Epithelial cell of proximal tubule (primary cell): ENCODE measurements at places on chromosomes 2 and 18. TPM values are rescaled to one million over a fixed set of nuclear protein-coding genes. Genes with fewer than 3 reads are reported as not detected.

DNA sequence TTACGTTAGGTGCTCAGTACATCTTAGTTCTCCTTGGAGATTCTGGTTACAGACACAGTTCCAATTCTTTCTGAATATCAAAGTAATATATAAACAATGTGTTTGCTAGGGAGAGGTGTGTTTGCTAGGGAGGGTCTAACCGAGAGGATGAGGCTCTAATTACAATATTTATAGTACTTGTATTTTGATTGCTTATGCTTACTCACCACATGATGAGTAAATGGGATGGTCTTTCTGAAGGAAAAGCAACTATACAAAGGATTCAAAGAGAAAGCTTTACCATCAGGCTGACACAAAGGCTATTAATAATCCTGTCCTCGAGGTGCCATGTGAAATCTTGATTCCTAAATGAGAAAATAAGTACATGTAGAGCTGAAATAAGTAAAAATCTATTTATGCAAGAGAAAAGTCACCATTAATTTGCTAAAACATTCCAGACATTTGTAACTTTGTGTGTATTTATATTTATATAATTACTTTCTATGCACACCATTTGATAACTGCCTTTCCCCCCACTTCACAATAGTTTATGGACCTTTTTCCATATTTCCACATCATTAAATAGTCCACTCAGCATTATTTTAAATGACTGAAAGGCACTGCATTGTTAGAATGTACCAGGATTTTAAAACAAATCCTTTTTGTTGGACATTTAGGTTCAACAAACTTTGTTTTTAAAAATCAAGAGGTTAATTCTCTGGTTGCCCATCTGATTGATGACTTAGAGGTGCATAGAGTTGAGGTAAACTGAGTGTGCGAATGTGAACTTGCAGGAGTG, 94.5 kb upstream of the FN1 start:
- no peak for DNase-seq

DNA sequence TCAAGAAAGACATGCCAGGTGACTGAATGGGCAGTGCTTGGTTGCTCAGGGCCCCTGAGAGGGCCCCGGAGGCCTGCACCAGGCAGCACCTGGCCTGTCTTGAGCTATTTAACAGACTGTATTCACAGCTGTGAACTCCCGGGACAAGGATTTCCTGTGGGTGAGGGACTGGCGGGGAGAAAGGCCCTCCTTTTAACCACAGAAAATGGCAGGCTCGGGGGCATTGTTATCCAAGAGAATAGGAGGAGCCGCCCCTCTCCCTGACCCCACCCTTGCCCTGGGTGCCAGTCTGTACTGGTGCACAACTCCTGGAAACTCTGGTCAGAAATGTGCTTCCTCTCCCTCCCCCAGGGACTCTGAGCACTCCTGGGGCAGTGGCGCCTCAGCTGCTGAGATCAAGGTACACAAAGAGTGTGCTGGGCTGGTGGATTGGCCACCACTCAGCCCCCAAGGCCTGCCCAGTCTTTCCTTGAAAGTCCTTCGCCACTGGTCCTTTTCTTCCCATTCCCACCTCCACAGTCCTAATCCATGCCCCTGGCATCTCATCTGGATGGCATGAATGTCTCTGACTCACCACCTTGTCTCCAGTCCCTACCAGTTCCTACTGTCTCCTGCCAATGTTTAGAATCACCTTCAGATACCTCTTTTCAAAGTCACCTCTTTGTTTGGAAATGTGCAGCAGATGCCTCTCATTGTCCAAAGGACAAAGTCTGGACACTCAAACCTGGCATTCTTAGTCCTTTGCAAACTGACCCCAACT, 19.6 kb upstream of the EPAS1 start:
- no peak for DNase-seq

DNA sequence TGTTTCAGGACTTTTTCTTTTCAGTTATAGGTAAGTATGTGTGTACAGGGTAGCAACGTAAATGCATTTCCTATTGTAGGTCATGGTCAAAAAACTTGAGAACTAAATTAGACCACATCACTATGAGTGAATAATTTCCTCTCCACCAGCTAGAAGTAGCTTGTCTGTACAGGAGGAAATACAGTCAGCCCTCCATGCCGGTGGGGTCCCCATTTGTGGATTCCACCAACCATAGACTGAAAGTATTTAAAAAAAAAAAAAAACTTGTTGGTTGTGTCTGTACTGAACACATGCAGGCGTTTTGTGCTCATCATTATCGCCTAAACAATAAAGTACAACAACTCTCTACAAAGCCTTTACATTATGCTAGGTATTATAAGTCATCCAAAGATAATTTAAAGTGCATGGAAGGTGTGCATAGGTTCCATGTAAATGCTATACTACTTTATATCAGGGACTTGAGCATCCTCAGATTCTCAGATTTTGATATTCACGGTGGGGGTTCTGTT, 94.2 kb upstream of the NDUFV2 start:
- DNase-seq, result no peak

DNA sequence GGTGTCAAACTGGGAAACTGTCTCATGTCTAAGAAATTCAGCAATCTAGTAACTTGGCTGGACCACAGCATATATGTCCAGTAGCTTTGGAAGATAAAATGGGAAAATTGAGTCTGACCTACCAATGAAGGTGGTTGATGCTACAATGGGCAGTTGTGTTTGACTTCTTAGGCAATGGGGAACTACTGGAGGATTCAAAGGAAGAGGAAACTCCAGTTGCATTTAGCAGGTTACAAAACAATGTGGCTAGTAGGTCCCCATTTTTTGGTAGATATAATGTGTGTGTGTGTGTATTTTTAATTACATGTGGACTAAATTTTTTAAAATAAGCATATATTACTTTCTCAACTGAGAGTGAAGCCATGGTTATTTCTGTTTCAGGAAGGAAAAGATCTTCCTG, 427.7 kb downstream of the NBAS start:
- no peak for DNase-seq

SCYGR6 gene
- not detected in 2 replicates for total RNA-seq

NAT8 gene
- total RNA-seq, result not detected in 2 replicates

MAP4K3 gene
- 18.3 and 25.1 TPM in 2 replicates for total RNA-seq
